ENCODE measurements at places on chromosomes 3 and 15. TPM values are rescaled to one million over a fixed set of nuclear protein-coding genes. Genes with fewer than 3 reads are reported as not detected.

The EPM2AIP1 gene
- total RNA-seq: 7.8 TPM

GRCh38 chr15:35173444-35174118, 88.5 kb upstream of the NANOGP8 start:
- DNase-seq: peak; percentile 20
- no peak overlapping the region for H3K4me3 ChIP-seq
- H3K36me3 ChIP-seq: no peaks in the 10 kb centered on the region

- no peaks in the 10 kb centered on the region for H3K36me3 ChIP-seq
- peaks cover 24% of the 10 kb centered on the region for H3K4me1 ChIP-seq
- peak; percentile 52 for DNase-seq
- no peak overlapping the region for H3K27ac ChIP-seq
- H3K27me3 ChIP-seq: no peaks in the 10 kb centered on the region
Observed at GRCh38 chr3:115251509-115251908, 104.4 kb upstream of the ZBTB20 start.

DNA sequence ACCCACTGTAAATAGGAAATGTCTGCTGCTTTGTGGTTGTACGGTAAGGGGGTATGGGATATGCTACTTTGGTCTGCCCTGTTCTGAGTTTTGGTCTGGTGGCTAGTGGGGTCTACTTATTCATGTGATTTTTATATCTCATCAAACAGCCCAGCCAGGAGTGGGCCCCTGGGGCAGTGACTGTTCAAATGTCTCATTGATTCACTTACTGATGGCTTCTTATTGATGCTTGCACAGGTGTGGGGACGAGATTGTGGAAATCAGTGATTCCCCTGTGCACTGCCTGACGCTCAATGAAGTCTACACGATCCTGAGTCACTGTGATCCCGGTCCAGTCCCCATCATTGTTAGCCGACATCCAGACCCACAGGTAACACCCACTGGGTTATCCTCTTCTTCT, 38.5 kb downstream of the STARD5 start:
- H3K4me1 ChIP-seq: no peaks in the 10 kb centered on the region
- no peak for DNase-seq
- H3K36me3 ChIP-seq: no peaks in the 10 kb centered on the region
- H3K27ac ChIP-seq: no peak overlapping the region
- 0 out of 2 replicates have a peak, but pooled peaks cover 20% of the 10 kb centered on the region for H3K27me3 ChIP-seq
- no peak overlapping the region for H3K4me3 ChIP-seq

GRCh38 chr15:79522656-79523055, 90.5 kb downstream of the MINAR1 start:
- H3K27me3 ChIP-seq: peaks cover 41% of the 10 kb centered on the region
- no peak overlapping the region for H3K27ac ChIP-seq
- no peaks in the 10 kb centered on the region for H3K4me1 ChIP-seq
- H3K4me3 ChIP-seq: no peak overlapping the region
- DNase-seq: no peak
- no peaks in the 10 kb centered on the region for H3K36me3 ChIP-seq

GRCh38 chr3:105905328-105905727, 36.5 kb upstream of the CBLB start:
- H3K4me3 ChIP-seq: no peak overlapping the region
- no peaks in the 10 kb centered on the region for H3K36me3 ChIP-seq
- H3K4me1 ChIP-seq: peaks cover 27% of the 10 kb centered on the region
- no peaks in the 10 kb centered on the region for H3K27me3 ChIP-seq
- DNase-seq: peak; percentile 14

DNA sequence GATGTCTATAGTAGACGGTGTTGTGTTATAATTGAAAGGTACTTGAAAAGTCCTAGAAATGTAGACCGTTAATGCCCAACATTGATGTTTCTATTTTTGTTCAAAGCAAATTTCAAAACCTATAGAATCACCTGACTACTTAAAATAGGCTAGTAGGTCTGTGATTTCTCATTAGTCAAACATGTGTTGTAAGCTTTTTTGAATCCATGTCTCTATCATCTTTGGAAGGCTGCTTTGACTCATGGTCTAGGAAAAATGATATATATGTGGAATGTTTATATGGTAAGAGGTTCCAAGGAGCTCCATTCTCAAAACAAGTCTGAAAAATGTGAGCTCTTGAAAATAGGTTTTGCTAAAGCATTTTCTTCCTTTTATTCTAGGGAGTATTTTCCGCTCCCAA, 375.3 kb downstream of the LPP start:
- peaks cover 4% of the 10 kb centered on the region for H3K36me3 ChIP-seq
- H3K27ac ChIP-seq: peak overlapping the region; percentile 73
- peaks cover 53% of the 10 kb centered on the region for H3K4me1 ChIP-seq
- H3K27me3 ChIP-seq: no peaks in the 10 kb centered on the region
- no peak overlapping the region for H3K4me3 ChIP-seq

The DUOXA2 gene
- not detected for total RNA-seq

The RETNLB gene
- not detected for total RNA-seq

The CHRNA7 gene
- 1.0 TPM for total RNA-seq

DNA sequence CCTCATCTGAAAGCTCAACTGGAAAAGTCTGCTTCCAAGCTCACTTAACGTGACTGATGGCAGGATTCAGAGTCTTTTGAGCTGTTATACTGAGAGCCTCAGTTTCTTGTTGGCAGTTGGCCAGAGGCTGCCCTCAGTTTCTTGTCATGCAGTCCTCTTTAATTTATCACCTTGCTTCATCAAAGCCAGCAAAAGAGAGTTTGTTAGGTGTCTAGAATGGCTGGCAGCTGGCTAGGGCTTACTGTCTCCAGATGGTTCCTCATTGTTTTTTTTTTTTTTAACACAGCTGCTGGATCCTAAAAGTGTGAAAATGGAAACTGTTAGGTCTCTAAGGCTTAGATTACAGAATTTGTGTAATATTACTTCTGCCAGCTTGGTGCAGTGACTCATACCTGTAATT, 310.6 kb downstream of the PDCD6IP start:
- DNase-seq: no peak
- no peak overlapping the region for H3K27ac ChIP-seq
- H3K4me3 ChIP-seq: no peak overlapping the region
- H3K27me3 ChIP-seq: no peaks in the 10 kb centered on the region
- peaks cover 7% of the 10 kb centered on the region for H3K4me1 ChIP-seq

The GOLGA8Q gene
- total RNA-seq: not detected

The SKOR1 gene
- 0.35 TPM for total RNA-seq

GRCh38 chr3:165755571-165755970, 81.7 kb downstream of the BCHE start:
- H3K4me1 ChIP-seq: peaks cover 30% of the 10 kb centered on the region
- H3K4me3 ChIP-seq: no peak overlapping the region
- H3K27me3 ChIP-seq: no peaks in the 10 kb centered on the region
- no peak overlapping the region for H3K27ac ChIP-seq
- DNase-seq: peak; percentile 59

- no peak for DNase-seq
- no peaks in the 10 kb centered on the region for H3K27me3 ChIP-seq
- H3K4me1 ChIP-seq: peaks cover 5% of the 10 kb centered on the region
- no peak overlapping the region for H3K4me3 ChIP-seq
Observed at GRCh38 chr3:134260987-134261386, 10.3 kb upstream of the RYK start.

The AP3B2 gene
- not detected for total RNA-seq

The PTX3 gene
- total RNA-seq: 27.3 TPM

DNA sequence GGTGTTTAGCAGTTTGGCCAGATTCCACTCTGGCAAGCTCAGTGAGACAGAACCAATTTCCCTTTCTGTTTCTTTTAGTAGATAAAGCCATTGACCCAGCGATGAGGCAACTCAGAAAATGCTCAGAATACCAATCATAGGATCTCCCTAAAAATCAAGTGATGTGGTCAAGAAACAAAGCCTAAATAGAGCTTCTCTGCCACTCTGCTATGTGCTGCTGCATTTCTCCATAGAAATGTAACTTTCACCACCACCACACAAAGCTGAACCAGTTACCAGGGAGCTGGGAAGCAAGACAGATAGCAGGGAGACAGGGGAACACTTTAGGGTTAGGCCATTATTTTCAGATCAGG, 109.8 kb downstream of the RPL22L1 start:
- H3K4me1 ChIP-seq: peaks cover 34% of the 10 kb centered on the region
- no peak overlapping the region for H3K4me3 ChIP-seq
- no peak for DNase-seq
- H3K27ac ChIP-seq: peak overlapping the region; percentile 66
- no peaks in the 10 kb centered on the region for H3K27me3 ChIP-seq
- no peaks in the 10 kb centered on the region for H3K36me3 ChIP-seq

- H3K4me3 ChIP-seq: no peak overlapping the region
- H3K27ac ChIP-seq: no peak overlapping the region
- no peaks in the 10 kb centered on the region for H3K36me3 ChIP-seq
- DNase-seq: peak; percentile 5
- H3K4me1 ChIP-seq: no peaks in the 10 kb centered on the region
Observed at GRCh38 chr3:164620423-164620822, 457.9 kb downstream of the SI start.

GRCh38 chr3:11508346-11509172, 135.2 kb downstream of the VGLL4 start:
- H3K27ac ChIP-seq: peak overlapping the region; percentile 61
- no peaks in the 10 kb centered on the region for H3K27me3 ChIP-seq
- DNase-seq: no peak
- peaks cover 23% of the 10 kb centered on the region for H3K4me1 ChIP-seq

GRCh38 chr3:114800272-114801031, 346.6 kb downstream of the ZBTB20 start:
- H3K36me3 ChIP-seq: no peaks in the 10 kb centered on the region
- H3K27ac ChIP-seq: no peak overlapping the region
- no peak for DNase-seq
- no peaks in the 10 kb centered on the region for H3K27me3 ChIP-seq
- H3K4me3 ChIP-seq: no peak overlapping the region
- no peaks in the 10 kb centered on the region for H3K4me1 ChIP-seq

- no peak overlapping the region for H3K27ac ChIP-seq
- H3K4me1 ChIP-seq: no peaks in the 10 kb centered on the region
- no peak for DNase-seq
- no peak overlapping the region for H3K4me3 ChIP-seq
Observed at GRCh38 chr15:101810456-101810855, 1.5 kb upstream of the OR4F15 start.

GRCh38 chr15:40493089-40493840, 22.5 kb downstream of the CHST14 start:
- no peak overlapping the region for H3K27ac ChIP-seq
- DNase-seq: peak; percentile 45
- H3K27me3 ChIP-seq: no peaks in the 10 kb centered on the region
- H3K4me3 ChIP-seq: no peak overlapping the region
- H3K4me1 ChIP-seq: peaks cover 18% of the 10 kb centered on the region

The IFRD2 gene
- total RNA-seq: 300 TPM

DNA sequence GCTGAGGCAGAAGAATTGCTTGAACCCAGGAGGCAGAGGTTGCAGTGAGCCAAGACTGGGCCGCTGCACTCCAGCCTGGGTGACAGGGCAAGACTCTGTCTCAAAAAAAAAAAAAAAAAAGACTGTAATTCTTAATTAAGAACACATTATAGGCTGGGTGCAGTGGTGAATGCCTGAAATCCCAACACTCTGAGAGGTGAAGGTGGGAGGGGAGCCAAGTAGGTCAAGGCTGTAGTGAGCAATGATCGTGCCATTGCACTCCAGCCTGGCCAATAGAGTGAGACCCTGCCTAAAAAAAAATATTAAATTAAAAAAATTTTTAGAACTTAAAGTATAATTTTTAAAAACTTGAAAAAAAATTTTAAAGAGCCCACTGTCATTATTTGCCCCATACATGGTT, 13.4 kb upstream of the ARPIN start:
- no peaks in the 10 kb centered on the region for H3K36me3 ChIP-seq
- H3K4me1 ChIP-seq: no peaks in the 10 kb centered on the region
- no peak overlapping the region for H3K4me3 ChIP-seq
- DNase-seq: no peak
- H3K27me3 ChIP-seq: no peaks in the 10 kb centered on the region

The HDC gene
- total RNA-seq: not detected

DNA sequence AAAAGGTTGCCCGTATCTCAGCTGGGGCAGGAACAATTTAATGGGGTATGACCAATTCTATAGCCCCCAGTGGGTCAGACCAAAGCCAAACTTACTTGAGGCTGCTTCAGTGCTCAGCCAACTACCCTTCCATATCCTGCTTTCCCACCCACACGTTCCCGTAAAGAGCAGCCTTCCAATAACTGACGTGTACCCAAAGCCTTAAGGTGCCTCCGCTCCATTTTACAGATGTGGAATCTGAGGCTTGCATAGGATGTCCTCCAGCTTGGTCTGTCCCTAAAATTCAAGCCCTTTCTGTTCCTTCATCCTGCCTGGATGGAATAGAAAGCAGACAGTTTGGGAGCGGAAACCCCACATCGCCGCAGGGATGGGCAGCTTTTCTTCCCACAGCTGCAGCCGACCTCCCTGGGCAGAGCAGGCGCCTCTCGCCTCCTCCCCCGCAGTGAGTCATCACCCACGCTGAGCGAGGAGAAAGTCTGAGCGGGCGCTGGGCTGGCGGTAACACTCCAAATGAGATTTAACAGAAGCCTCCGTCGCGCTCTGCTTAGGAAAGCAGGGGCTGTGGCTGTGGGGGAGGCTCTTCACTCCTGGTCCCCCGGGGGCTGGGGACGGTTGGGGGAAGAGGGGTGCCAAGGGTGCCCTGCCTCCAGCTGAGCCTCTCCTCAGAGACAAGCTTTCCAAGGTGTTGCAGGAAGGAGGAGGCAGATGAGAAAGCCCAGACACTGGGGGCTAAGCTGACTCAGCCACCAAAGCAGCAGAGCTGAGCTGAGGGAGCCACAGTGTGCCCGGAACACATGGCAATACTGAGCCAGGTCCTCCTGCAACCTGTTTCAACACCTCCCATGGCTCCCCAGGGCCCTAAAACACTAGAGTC, 57.8 kb upstream of the HRH1 start:
- H3K4me3 ChIP-seq: peak overlapping the region; percentile 62
- DNase-seq: peak; percentile 91
- H3K27me3 ChIP-seq: no peaks in the 10 kb centered on the region
- H3K4me1 ChIP-seq: peaks cover 13% of the 10 kb centered on the region
- peak overlapping the region; percentile 91 for H3K27ac ChIP-seq

The EPB42 gene
- total RNA-seq: not detected

- H3K27me3 ChIP-seq: no peaks in the 10 kb centered on the region
- no peaks in the 10 kb centered on the region for H3K4me1 ChIP-seq
- no peak for DNase-seq
- H3K4me3 ChIP-seq: no peak overlapping the region
- H3K27ac ChIP-seq: no peak overlapping the region
Observed at GRCh38 chr15:67652586-67652985, 110.1 kb downstream of the MAP2K5 start.

DNA sequence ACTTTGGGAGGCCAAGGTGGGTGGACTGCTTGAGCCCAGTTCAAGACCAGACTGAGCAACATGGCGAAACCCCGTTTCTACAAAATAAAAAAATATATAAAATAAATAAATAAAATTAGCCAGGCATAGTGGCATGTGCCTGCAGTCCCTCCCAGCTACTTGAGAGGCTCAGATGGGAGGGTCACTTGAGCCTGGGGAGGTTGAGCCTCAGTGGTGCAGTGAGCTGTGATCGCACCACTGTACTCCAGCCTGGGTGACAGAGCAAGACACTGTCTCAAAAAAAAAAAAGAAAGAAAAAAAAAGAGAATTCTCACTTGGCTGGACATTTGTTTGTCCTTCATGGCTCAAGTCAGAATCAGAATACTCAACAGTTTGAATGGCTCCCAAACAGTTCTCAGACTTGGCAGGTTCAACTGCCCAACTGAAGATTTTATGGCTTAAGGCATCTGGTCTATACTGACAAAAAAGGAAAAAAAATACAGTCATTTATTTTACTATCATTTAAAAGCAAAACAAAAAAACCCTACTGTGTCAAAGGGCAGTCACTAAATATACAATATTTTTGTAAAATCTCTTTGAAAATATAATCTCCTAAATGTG, 106.6 kb downstream of the FBXL22 start:
- no peak overlapping the region for H3K27ac ChIP-seq
- no peaks in the 10 kb centered on the region for H3K4me1 ChIP-seq
- no peaks in the 10 kb centered on the region for H3K27me3 ChIP-seq

GRCh38 chr3:192860454-192860853, 57.2 kb downstream of the MB21D2 start:
- no peak overlapping the region for H3K27ac ChIP-seq
- no peak for DNase-seq
- no peak overlapping the region for H3K4me3 ChIP-seq
- 0 out of 2 replicates have a peak, but pooled peaks cover 11% of the 10 kb centered on the region for H3K36me3 ChIP-seq
- H3K4me1 ChIP-seq: 0 out of 2 replicates have a peak, but pooled peaks cover 4% of the 10 kb centered on the region
- no peaks in the 10 kb centered on the region for H3K27me3 ChIP-seq

The INSYN1 gene
- not detected for total RNA-seq
